ENCODE measurements at places on chromosomes 11 and 22. TPM values are rescaled to one million over a fixed set of nuclear protein-coding genes. Genes with fewer than 3 reads are reported as not detected.
A peak's percentile ranks its signal among the peaks of the same experiment; 100 is the strongest.

DNA sequence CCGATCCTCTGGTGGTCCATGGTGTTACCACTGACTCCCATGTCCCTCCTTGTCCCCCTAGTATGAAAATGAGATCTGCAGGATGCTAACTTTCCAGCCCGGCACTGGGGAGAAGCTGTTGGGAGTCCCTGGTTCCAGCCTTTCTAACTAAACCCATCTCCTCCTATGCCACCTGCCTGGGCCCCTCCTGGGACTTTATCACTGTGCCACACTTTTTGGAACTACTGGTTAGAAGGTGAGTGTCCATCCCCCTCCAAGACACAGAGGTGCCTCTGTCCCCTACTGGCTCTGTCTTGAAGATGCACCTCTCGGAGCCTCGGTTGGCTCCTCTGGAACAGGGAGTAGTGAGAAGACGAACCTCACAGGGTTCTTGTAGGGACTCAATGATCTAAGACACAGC, at the start of gene RGL4:
TSS of gene RGL4 (plus strand) at position 301 of the 400 bp plus-strand sequence. CDS start 1,018 bp downstream, outside the sequence.
- no peaks in the 10 kb centered on the region for H3K27me3 ChIP-seq
- H3K36me3 ChIP-seq = no peaks in the 10 kb centered on the region
- no peaks in the 10 kb centered on the region for H3K4me1 ChIP-seq
- no peak within 1 kb of the TSS for H3K27ac ChIP-seq

- DNase-seq = no peak
- no peak overlapping the region for H3K27ac ChIP-seq
- H3K36me3 ChIP-seq = no peaks in the 10 kb centered on the region
- no peaks in the 10 kb centered on the region for H3K27me3 ChIP-seq
Measured at GRCh38 chr11:112734207-112734606, 227.0 kb upstream of the NCAM1 start.

- H3K4me3 ChIP-seq = no peak overlapping the region
- no peaks in the 10 kb centered on the region for H3K4me1 ChIP-seq
- H3K36me3 ChIP-seq = no peaks in the 10 kb centered on the region
- H3K27me3 ChIP-seq = no peaks in the 10 kb centered on the region
- DNase-seq = no peak
Measured at GRCh38 chr22:40081662-40082061, 86.9 kb downstream of the FAM83F start.

Gene SCN4B
- 2.1 TPM for total RNA-seq

GRCh38 chr11:61735391-61735790, 17.0 kb upstream of the MYRF start:
- H3K4me3 ChIP-seq = no peak overlapping the region
- H3K27ac ChIP-seq = no peak overlapping the region
- H3K4me1 ChIP-seq = no peaks in the 10 kb centered on the region
- H3K27me3 ChIP-seq = no peaks in the 10 kb centered on the region
- DNase-seq = no peak

GRCh38 chr11:69170704-69171103, 15.0 kb downstream of the SMIM38 start:
- DNase-seq = no peak
- H3K27me3 ChIP-seq = no peaks in the 10 kb centered on the region
- H3K4me3 ChIP-seq = no peak overlapping the region
- H3K36me3 ChIP-seq = no peaks in the 10 kb centered on the region

DNA sequence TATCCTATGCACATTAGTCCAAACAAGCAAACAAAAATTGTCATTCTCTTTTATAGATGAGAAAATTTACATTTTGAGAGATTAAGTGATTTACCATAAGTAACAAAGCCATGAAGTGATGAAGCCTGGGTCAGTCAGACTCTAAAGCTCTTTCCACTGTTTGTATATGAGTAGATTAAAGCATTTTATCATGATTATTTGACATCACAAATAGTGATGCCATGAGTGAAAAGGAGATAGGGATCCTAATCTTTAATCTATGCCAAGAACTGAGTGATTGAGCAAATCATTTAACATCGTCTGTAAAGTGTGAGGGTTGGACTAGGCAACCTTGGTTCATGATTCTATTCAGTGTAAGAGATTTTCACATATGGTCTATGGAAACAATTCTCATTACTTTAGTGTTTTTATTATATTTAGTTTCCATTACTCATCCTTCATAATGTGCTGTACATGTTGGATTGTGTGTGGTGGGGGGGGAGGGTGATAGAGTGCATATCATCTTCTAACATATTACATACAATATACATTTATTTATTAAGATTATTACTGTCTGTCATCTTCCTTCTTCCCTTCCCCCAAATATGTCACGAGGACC, 50.7 kb downstream of the ARHGEF12 start:
- DNase-seq = no peak
- no peak overlapping the region for H3K27ac ChIP-seq
- H3K27me3 ChIP-seq = no peaks in the 10 kb centered on the region
- H3K4me3 ChIP-seq = no peak overlapping the region
- no peaks in the 10 kb centered on the region for H3K36me3 ChIP-seq
- peaks cover 7% of the 10 kb centered on the region for H3K4me1 ChIP-seq

Gene EML3
- 126 TPM for total RNA-seq

GRCh38 chr11:69416762-69417698, 64.4 kb upstream of the LINC01488 start:
- H3K27me3 ChIP-seq = no peaks in the 10 kb centered on the region
- H3K4me3 ChIP-seq = no peak overlapping the region
- no peak for DNase-seq
- peaks cover 6% of the 10 kb centered on the region for H3K4me1 ChIP-seq
- H3K36me3 ChIP-seq = no peaks in the 10 kb centered on the region
- peak overlapping the region; percentile 62 for H3K27ac ChIP-seq

- no peaks in the 10 kb centered on the region for H3K36me3 ChIP-seq
- DNase-seq = no peak
- no peak overlapping the region for H3K4me3 ChIP-seq
- no peak overlapping the region for H3K27ac ChIP-seq
- no peaks in the 10 kb centered on the region for H3K27me3 ChIP-seq
- no peaks in the 10 kb centered on the region for H3K4me1 ChIP-seq
Measured at GRCh38 chr11:72950685-72951084, 136.5 kb downstream of the ATG16L2 start.

DNA sequence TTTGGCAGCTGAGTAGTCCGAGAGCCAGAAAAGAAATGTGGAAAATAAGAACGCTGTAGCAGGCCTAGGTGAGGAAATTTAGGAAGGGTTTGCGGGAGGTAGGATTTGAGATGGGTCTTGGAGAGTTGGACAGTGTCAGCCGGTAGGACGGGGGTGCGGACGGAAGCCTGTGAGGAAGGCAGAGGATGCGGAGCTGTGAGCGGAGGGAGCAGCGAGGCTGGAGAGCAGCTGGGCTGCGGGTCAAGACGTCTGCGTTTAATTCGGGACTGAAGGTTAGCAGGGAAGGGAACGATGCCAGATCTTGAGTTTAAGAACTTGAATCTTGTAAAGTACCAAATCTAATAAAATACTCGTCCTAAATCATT, 669 bp upstream of the TIGD3 start:
- peaks cover 22% of the 10 kb centered on the region for H3K4me1 ChIP-seq
- no peaks in the 10 kb centered on the region for H3K36me3 ChIP-seq
- H3K27me3 ChIP-seq = peaks cover 8% of the 10 kb centered on the region
- DNase-seq = no peak
- H3K27ac ChIP-seq = peak overlapping the region; percentile 75

- H3K4me3 ChIP-seq = no peak overlapping the region
- no peaks in the 10 kb centered on the region for H3K36me3 ChIP-seq
- DNase-seq = no peak
- H3K27me3 ChIP-seq = no peaks in the 10 kb centered on the region
- no peaks in the 10 kb centered on the region for H3K4me1 ChIP-seq
Measured at GRCh38 chr11:120817158-120817557, 206.7 kb upstream of the TBCEL start.

DNA sequence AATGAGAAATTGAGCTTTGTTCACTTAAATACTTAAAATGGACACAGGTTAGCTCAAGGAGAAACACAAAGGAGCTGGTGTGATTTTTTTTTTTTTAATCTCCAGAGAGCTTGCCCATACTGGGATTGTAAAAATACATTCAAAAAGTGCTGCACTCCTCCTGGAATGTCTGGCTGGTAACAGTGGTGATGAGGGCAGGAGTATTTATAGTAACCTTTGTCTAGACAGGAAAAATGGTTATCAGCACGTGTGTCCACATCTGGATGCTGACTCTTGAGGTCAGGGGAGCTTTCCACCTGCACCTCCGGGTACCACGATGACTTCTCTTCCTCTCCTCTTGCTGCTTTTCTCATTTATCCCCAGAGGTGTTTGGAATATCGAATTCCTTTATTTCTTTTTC, 30.1 kb downstream of the EXT2 start:
- no peaks in the 10 kb centered on the region for H3K27me3 ChIP-seq
- DNase-seq = no peak
- H3K36me3 ChIP-seq = no peaks in the 10 kb centered on the region
- H3K4me1 ChIP-seq = no peaks in the 10 kb centered on the region
- H3K4me3 ChIP-seq = no peak overlapping the region

Gene C22orf31
- not detected for total RNA-seq

GRCh38 chr11:67213178-67213621, 53.1 kb upstream of the GRK2 start:
- no peak for DNase-seq
- H3K4me1 ChIP-seq = no peaks in the 10 kb centered on the region
- no peaks in the 10 kb centered on the region for H3K36me3 ChIP-seq
- no peak overlapping the region for H3K27ac ChIP-seq
- H3K27me3 ChIP-seq = no peaks in the 10 kb centered on the region

DNA sequence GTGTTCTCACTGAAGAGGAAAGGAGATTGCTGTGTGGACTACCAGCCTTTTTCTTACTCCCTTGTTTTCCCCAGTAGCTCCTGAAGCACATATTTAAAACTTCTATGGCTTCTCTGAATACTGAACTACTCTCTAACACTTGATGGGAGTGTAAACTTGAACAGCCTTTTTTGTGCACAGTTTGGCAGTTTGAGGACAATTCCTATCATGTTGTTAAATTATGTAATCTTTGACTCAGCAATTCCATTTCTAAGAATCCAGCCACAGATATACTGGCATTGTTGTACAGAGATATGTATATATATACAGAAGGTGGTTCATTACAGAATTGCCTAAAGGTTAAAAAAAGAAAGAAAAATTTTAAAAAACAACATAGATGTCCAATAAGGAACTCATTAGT, 47.1 kb upstream of the EED start:
- H3K4me3 ChIP-seq = no peak overlapping the region
- H3K36me3 ChIP-seq = no peaks in the 10 kb centered on the region
- no peak overlapping the region for H3K27ac ChIP-seq
- H3K4me1 ChIP-seq = no peaks in the 10 kb centered on the region

- H3K27ac ChIP-seq = peak overlapping the region; percentile 99
- H3K27me3 ChIP-seq = no peaks in the 10 kb centered on the region
- no peaks in the 10 kb centered on the region for H3K36me3 ChIP-seq
Measured at GRCh38 chr11:65416341-65416824, 6.2 kb upstream of the NEAT1 start.

DNA sequence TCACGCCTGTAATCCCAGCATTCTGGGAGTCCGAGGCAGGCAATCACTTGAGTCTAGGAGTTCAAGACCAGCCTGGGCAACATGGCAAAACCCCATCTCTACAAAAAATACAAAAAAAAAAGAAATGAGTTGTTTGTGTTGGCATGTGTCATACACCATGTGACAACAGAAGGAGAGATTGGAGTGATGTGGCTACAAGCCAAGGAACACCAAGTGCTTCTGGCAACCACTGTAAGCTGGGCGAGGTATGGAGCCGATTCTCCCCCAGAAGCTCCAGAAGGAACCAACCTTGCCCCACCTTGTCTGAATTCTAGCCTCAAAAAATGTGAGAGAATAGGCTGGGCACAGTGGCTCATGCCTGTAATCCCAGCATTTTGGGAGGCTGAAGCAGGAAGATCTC, 39.1 kb upstream of the SLC35C1 start:
- H3K27me3 ChIP-seq = no peaks in the 10 kb centered on the region
- no peak for DNase-seq
- no peak overlapping the region for H3K27ac ChIP-seq
- H3K4me3 ChIP-seq = no peak overlapping the region
- no peaks in the 10 kb centered on the region for H3K36me3 ChIP-seq

DNA sequence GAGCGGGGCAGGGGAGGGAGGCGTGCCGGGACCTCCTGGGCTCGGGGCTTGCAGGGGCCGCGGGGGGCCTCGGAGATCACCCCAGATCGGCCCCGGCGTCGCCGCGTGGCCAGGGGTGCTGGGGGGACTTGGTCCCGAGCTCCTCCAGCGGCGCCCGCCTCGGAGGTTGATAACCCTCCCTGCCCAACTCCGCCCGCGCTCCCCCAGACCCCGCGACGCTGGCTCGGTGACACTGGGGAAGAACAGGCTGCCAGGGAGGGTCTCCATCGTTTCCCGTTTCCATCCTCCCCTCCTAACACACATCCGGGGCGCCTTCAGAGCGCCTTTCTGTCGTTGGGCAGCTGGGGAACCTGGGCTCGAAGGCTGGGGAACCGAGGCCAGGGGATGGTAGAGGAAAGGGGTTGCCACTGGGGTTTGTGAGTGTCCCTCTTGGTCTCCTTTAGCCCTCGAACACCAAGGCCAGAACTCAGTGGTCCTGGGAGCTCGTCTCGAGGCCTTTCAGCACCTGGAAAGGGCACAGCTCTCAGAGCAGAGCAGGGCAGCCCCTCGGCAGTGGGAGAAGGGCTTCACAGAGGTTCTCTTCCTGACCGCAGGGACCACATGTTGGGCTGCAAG, 431 bp downstream of the SLC37A2 start:
- no peak overlapping the region for H3K27ac ChIP-seq
- no peaks in the 10 kb centered on the region for H3K27me3 ChIP-seq
- H3K36me3 ChIP-seq = no peaks in the 10 kb centered on the region
- H3K4me1 ChIP-seq = no peaks in the 10 kb centered on the region
- DNase-seq = no peak

DNA sequence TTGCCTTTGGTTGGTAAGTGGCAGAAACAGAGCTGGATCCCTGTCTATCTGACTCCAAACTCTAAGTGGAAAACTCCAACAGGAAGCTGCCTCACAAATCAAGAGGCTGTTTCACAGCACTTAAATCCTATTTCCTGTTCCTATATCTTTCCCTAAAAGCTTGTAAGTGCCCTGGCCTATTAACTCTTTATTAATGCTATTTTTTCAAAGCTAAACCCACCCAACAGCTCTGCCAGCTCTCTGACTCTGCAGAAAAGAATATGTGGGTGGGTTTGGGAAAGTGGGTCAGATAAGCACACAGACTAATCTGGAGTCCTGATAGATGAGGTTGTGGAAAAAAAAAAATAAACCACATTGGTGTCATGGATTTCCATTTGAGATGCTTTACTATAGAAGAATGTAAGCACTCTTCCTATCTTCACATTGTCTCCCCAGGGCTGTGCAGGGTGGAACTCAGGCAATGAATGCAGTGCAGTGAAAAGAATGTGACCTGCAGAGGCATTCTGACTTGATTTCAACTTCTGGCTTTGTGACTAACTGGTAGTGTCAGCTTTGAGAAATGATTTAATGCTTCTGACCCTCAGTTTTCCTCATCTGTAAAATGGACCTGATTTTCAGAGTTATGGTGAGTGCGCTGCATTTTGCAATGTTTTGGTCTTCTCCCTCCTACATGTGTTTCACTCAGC, 125.6 kb downstream of the AASDHPPT start:
- DNase-seq = no peak
- H3K4me3 ChIP-seq = no peak overlapping the region
- no peaks in the 10 kb centered on the region for H3K36me3 ChIP-seq
- H3K27ac ChIP-seq = no peak overlapping the region

GRCh38 chr11:99841885-99842284, 821.1 kb downstream of the CNTN5 start:
- H3K36me3 ChIP-seq = no peaks in the 10 kb centered on the region
- no peak overlapping the region for H3K4me3 ChIP-seq
- no peaks in the 10 kb centered on the region for H3K4me1 ChIP-seq
- H3K27me3 ChIP-seq = no peaks in the 10 kb centered on the region
- no peak for DNase-seq

Gene RTN3
- 65.7 TPM for total RNA-seq

Gene SAAL1
- total RNA-seq = 29.9 TPM

GRCh38 chr11:61162092-61162941, 1.1 kb upstream of the VPS37C start:
- H3K27me3 ChIP-seq = no peaks in the 10 kb centered on the region
- no peak for DNase-seq
- H3K36me3 ChIP-seq = no peaks in the 10 kb centered on the region
- H3K27ac ChIP-seq = peak overlapping the region; percentile 98
